ENCODE measurements at places on chromosomes 4 and X.
A peak's percentile ranks its signal among the peaks of the same experiment; 100 is the strongest.

GRCh38 chr4:42345962-42346544 is 51.2 kb upstream of the SHISA3 start:
- no peak for DNase-seq

DNA sequence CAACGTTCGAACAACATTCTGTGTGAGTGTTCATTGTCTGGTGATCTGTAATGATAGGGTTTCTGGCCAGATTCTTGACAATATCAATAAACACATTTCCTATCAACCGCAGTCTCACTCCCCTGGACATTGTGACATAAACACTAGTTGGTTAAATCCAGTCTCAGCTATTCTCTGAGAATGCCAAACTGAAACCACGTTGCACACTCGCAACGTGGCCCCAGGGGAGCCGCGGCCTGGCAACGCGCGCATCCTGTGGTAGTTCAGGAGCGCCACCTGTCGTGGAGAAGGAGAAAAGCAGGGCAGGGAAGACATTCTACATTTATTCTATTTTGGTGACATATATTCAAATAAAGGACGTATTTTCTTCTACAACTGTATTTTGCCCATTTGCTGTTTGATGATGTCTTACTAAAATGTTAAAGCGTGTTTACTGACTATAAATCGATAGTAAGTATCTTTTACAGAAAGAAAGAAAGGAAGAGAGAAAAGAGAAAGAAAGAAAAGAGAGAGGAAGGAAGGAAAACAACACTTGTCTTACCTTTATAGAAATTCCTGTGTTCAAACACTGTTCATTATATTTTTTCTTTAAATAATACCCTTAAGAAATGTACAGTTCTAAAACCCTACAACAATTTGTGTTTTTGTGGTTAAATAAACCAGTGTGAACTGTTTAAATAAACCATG is 738.3 kb upstream of the FRG1 start:
- DNase-seq: peak; percentile 66

DNA sequence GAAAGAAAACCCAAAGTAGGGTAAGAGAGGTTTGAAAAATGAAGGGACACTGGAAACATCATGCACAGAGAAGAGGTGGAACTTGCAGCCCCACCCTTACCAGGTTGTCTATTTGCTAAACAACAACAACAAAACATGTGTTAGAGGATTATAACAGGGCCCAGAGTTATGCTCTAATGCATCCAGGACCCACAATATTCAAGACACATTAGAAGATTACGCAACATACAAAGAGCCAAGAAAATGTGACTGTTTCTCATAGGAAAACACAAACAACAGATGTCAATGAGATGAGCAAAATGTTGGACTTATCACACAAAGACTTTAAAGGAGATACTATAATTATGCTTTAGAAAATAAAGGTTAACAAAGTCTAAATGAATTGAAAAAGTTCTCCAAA is 128.5 kb downstream of the LRBA start:
- DNase-seq: no peak

DNA sequence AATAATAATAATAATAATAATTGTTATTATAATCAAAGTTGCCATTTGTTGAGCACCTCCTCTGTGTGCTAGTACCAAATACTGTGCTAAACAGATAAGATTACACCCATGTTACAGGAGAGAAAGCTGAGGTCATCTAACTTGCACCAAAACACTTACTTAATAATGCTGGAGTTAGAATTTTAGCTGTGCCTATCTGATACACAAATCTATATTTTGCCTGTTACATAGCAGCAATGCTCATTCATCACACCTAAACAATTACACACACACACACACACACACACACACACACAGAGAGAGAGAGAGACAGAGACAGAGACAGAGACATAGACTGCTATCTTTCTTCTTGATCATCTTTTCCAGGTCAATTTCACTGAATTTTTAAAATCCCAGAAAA is 170.9 kb upstream of the KLF3 start:
- no peak for DNase-seq

- no peak for DNase-seq
Observed at GRCh38 chr4:152534541-152535359, 1.1 kb downstream of the FBXW7 start.

- DNase-seq: no peak
Observed at GRCh38 chr4:176066757-176067156, 1.1 kb downstream of the WDR17 start.

- DNase-seq: no peak
Observed at GRCh38 chr4:186170966-186171365, 20.4 kb upstream of the CYP4V2 start.

- DNase-seq: no peak
Observed at GRCh38 chrX:39377157-39377556, 575.9 kb downstream of the MID1IP1 start.

GRCh38 chrX:123361371-123361770 is 177.3 kb downstream of the GRIA3 start:
- DNase-seq: no peak

- no peak for DNase-seq
Observed at GRCh38 chr4:169037506-169037905, 27.5 kb upstream of the CBR4 start.
